ENCODE measurements at places on chromosomes 2 and 18.

- no peak for DNase-seq
Observed at GRCh38 chr2:21427606-21428005, 303.8 kb downstream of the TDRD15 start.

GRCh38 chr2:195498839-195499490 is 158.1 kb upstream of the SLC39A10 start:
- no peak for DNase-seq

DNA sequence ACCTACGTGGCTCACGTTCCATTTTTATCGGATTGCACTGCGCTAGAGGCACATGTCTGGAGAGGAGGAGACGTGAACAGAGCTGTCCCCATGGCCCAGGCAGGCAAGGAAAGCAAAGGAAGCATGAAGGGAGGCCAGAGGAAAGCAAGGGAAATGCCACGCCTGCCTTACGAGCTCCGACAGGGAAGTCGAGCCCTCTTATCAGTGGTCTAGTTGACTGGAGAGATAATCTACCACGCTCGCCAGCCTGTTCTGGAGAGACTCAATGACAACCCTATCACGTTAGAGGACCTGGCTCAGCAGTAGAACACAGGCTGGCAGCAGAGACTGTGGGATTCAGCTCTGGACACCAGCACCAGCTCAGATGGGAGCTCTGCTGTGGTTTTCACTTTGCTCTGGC is 202.6 kb upstream of the ID2 start:
- DNase-seq, result no peak

DNA sequence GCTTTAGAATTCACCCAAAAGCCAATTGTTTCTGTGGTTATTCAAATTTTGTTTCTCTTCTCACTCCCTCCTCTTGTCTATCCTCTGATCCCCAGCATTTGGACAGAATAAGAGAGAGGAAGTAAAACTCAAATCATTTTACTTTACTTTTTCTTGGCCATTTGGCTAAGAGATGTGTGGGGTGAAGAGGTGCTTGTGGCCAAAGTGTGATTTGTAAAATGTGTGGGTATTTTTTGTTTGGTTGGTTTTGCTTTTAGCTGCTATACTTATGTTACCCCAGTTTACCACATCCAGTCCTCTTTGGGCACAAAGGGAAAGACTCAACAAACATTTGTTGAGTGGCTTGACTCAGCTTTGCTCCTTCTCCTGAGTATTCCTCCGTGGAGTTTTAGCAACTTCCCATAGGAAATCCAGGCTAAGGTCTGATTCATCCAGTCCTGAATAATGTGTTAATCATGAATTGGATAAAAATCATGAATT is 109.1 kb upstream of the CYP1B1 start:
- no peak for DNase-seq

- no peak for DNase-seq
Observed at GRCh38 chr2:133894429-133894828, 326.2 kb upstream of the NCKAP5 start.

- DNase-seq, result no peak
Observed at GRCh38 chr2:236876642-236877041, 209.0 kb upstream of the COPS8 start.

- no peak for DNase-seq
Observed at GRCh38 chr2:119637371-119637770, 41.6 kb upstream of the TMEM177 start.

GRCh38 chr2:219133976-219134375 is 26.6 kb downstream of the NHEJ1 start:
- no peak for DNase-seq
